ENCODE measurements at places on chromosomes 12 and 14. TPM values are rescaled to one million over a fixed set of nuclear protein-coding genes. Genes with fewer than 3 reads are reported as not detected.

DNA sequence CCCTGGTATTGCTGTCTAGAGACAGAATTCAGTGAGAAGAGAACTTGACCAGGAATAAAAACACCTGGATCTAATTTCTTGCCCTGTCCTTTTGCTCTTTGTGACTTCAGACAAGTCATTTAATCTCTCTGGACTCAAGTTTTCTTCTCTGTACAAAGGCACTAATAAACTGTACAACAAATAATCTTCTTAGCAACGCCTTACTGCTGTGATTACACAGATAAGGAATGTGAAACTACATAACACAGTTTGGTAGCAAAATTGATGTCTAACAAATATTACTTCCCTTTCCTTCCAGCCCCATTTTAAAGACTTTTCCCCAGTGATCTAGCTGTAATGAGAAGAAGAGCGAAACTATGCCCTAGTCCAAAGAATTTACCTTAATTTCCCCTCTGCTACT lies 69.3 kb downstream of the BCAT1 start:
- DNase-seq = no peak

- peak; percentile 58 for DNase-seq
Observed at GRCh38 chr14:103155010-103155409, 31.7 kb downstream of the TNFAIP2 start.

GRCh38 chr12:14843425-14843887 lies at the start of gene ART4:
ART4 (minus strand) TSS chr12:14843526; CDS start chr12:14843113, 413 bp downstream.
- DNase-seq = no peak

- DNase-seq = no peak
Observed at GRCh38 chr14:99572173-99572999, 31.6 kb downstream of the CCDC85C start.

A2M gene
- total RNA-seq = 2.9 TPM

DNA sequence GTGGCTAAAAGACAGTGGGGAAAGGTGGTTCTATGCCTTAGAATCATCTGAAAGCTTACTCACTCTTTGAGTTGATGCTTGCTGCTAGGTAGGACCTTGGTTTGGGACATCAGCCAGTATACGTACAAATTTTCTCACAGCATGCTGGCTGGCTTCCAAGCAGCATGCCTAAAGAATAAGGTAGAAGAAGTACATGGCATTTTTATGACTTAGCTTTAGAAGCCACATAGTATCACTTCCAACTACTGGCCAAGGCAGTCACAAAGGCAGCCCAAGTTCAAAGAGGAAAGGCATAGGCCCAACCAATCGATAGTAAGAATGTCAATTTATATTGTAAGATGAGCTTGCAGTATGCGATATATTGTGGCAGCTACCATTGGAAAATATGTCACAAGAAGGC lies 284.2 kb upstream of the CAND1 start:
- DNase-seq = peak; percentile 83

DNA sequence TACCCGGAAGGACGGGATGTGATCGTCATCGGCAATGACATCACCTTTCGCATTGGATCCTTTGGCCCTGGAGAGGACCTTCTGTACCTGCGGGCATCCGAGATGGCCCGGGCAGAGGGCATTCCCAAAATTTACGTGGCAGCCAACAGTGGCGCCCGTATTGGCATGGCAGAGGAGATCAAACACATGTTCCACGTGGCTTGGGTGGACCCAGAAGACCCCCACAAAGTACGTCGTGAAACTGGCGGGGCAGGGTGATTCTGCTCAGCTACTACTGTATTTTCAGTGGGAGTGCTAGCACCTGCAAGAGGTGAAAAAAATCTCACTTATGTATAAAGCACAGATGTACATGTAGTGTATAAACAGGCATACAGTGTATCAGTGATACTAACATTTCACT lies 62.9 kb downstream of the FOXN4 start:
- DNase-seq = no peak

GRCh38 chr12:49549735-49550692 lies 11.2 kb downstream of the KCNH3 start:
- no peak for DNase-seq

GRCh38 chr12:51676875-51677274 lies 85.8 kb downstream of the SCN8A start:
- no peak for DNase-seq

SYT1 gene
- total RNA-seq = 20.6 TPM

- DNase-seq = peak; percentile 69
Observed at GRCh38 chr12:125185740-125186470, 120.7 kb downstream of the AACS start.

GRCh38 chr14:63710497-63710896 lies 17.4 kb downstream of the SGPP1 start:
- DNase-seq = no peak

IL26 gene
- total RNA-seq = not detected

GRCh38 chr12:70840656-70841350 lies 79.7 kb downstream of the PTPRR start:
- no peak for DNase-seq

IL22 gene
- not detected for total RNA-seq

- DNase-seq = peak; percentile 26
Observed at GRCh38 chr12:48972213-48972951, 847 bp upstream of the WNT10B start.

- peak; percentile 26 for DNase-seq
Observed at GRCh38 chr12:2244013-2244861, 191.4 kb downstream of the CACNA1C start.

DNA sequence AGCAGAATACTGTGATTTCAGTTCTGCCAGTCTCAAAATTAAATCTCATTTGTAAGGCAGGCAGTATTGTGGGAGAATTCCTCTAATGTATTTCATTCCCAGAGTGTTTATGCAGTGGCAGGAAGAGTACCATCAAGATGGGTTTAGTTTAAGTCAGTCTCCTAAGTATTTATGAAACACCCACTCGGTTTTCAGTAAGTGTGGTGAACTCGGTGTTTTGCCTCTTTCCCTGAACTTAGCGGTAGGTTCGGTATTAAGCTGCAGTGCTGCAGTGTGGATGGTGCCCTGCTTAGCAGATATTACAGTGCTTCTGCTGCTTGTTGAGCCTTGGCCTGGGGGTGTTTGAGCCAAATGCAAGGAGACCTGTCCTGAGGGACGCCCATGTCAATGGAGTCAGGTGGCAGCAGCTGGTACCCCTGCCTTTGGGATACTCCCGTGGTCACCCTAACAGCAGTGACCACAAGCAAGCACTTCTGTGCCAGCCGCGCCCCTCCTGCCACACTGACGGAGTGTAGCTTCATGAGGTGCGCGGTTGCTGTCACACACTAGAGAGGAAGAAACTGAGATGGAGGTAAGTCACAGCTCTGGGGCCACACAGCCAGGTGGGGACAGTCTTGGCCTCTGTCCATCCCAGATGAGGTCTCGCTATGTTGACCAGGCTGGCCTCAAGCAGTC lies 15.8 kb downstream of the COA8 start:
- no peak for DNase-seq

ABCC9 gene
- not detected for total RNA-seq

- no peak for DNase-seq
Observed at GRCh38 chr14:86722612-86723253, 1192.8 kb downstream of the FLRT2 start.

MUCL1 gene
- total RNA-seq = not detected

ACADS gene
- 3.7 TPM for total RNA-seq

- peak; percentile 14 for DNase-seq
Observed at GRCh38 chr14:99125616-99126431, 146.2 kb downstream of the BCL11B start.

LUM gene
- total RNA-seq = not detected

GRCh38 chr14:59274991-59275391 lies 86.5 kb downstream of the DAAM1 start:
- peak; percentile 57 for DNase-seq

DBX2 gene
- total RNA-seq = not detected

DNA sequence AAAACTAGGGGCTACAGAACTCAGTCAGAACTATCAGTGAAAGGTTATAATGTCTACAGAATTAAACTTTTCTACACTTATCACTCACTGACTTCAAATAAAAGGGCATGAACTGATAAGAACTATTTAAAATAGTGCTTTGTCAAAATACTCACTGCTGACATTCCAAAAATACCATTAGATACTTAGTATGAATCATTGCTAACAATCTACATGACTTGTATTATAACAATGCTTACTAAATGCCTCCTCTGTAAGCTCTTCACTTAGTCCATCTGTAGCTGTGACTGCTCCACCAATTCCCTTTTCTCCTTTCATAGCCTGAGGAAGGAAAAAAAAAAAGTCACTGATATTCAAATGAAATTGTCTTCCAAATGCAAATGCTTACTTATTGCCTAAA lies 17.0 kb downstream of the NFYB start:
- peak; percentile 26 for DNase-seq

PRPH gene
- total RNA-seq = 2.6 TPM

GRCh38 chr14:78107166-78107565 lies 63.0 kb upstream of the NRXN3 start:
- no peak for DNase-seq

DNA sequence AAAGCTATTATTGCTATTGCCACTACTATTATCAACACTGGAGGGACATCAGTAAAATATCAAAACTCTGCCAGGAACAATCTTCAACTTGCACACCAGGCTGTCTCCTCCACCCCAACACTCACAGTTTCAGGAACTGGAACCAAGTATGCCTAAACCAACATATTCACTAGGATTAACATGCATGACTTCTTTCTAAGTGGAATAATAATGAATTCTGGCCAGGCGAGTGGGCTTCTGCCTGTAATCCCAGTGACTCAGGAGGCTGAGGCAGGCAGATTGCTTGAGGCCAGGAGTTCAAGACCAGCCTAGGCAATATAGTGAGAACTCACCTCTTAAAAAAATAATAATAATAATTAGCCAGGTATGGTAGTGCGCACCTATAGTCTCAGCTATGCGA lies 58.1 kb downstream of the TBX5 start:
- DNase-seq = no peak

GYS2 gene
- not detected for total RNA-seq

RTL1 gene
- not detected for total RNA-seq

PMEL gene
- total RNA-seq = 0.75 TPM

DNA sequence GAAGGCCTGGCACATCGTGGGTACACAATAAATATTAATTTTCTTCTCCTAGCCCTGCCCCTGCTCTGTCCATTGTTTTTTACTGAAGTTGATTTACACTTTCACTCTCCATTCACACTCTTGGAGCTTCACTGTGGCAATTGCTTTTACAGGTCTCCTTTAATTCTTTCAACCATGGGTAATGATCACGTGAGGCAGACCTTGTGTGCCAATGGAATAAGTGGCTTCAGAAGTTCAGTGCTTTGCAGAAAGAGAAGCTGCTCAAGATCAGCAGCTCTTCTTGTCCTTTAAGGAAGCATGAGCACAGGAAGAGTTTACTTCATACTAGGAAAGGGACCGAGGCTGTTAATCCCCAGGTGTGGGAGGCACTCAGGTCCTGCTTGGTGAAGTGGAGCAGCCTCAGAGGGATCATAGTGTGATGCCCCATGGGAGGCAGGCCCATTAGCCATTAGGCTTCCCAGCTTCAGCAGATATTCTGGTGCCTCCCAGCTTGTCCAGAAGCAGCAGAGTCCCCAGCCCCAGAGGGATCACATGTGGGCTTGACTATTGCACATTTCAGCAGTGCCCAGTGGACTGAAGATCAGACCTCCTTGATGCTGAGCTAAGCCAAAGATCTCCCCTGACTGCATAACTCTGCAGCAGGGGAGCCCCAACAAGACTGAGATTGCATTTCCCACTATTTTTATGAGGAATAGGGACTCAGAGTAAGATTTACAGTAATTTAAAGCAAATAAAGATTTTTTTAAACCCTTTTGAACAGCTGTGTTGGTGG lies 5.0 kb upstream of the SLC35F4 start:
- DNase-seq = no peak

DACT1 gene
- 3.3 TPM for total RNA-seq

RPL10L gene
- total RNA-seq = not detected

EGLN3 gene
- 9.0 TPM for total RNA-seq

GRCh38 chr12:79381248-79382208 lies 309.2 kb downstream of the PAWR start:
- no peak for DNase-seq

SRGAP1 gene
- total RNA-seq = 76.9 TPM

- no peak for DNase-seq
Observed at GRCh38 chr12:95298916-95299315, 81.3 kb downstream of the VEZT start.

OR6C2 gene
- not detected for total RNA-seq

- DNase-seq = no peak
Observed at GRCh38 chr14:31162910-31163649, 44.5 kb downstream of the HECTD1 start.

GRCh38 chr12:41968599-41968998 lies 176.1 kb downstream of the GXYLT1 start:
- DNase-seq = no peak

- DNase-seq = no peak
Observed at GRCh38 chr12:113818283-113818682, 147.8 kb downstream of the RBM19 start.

TSPAN9 gene
- 29.2 TPM for total RNA-seq
